BJ (cell line): ENCODE measurements at places on chromosomes 6 and 20. TPM values are rescaled to one million over a fixed set of nuclear protein-coding genes. Genes with fewer than 3 reads are reported as not detected.

Gene SAMD5
- polyA plus RNA-seq, result 3.3 and 6.0 TPM in 2 replicates

Gene ZNF831
- polyA plus RNA-seq, result not detected in 2 replicates

Gene GPR6
- polyA plus RNA-seq, result not detected in 2 replicates

Gene POM121L2
- polyA plus RNA-seq, result not detected in 2 replicates

Gene SAYSD1
- polyA plus RNA-seq, result 9.7 and 11.9 TPM in 2 replicates

Gene WFDC2
- polyA plus RNA-seq, result not detected in 2 replicates

Gene PDE7B
- polyA plus RNA-seq, result 1.7 and 2.7 TPM in 2 replicates

DNA sequence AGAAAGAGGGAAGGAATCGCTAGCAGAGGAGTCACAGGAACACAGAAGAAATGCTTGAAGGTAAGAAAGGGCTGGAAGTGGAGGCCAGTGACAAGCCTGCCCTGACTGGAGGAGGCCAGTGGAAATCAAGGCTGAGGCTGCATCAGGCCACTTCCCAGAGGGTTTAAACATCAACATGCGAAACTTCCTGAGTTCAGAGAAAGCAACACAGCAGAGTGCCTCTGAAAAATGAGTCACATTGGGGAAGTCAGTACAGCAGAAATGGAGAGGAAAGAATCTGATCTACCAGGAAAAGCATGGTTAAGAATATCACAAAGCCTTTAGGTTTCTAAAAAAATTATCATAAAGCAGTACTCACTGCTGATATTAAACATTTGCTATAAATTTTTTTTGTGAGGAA lies 23.3 kb downstream of the NAPB start:
- no peak for DNase-seq

DNA sequence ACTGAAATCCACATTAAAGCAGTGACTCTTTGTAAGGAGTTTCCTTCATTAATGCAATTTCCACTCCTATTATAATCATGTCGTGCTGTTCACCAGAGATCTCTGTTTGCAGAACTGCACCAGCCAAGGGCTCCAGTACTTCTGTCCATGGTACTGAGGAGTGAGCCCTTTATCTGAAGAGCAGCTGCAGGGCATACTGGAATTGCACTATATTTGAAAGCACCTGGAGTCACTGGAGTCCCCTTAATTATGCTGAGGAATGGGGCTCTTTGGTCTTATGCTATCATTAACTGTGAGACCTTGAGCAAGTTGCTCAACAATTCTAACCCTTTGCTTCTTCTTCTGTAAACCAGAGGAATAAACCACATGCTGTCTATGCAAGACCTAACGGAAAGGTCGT lies 61.7 kb upstream of the NUP153 start:
- no peak for DNase-seq

DNA sequence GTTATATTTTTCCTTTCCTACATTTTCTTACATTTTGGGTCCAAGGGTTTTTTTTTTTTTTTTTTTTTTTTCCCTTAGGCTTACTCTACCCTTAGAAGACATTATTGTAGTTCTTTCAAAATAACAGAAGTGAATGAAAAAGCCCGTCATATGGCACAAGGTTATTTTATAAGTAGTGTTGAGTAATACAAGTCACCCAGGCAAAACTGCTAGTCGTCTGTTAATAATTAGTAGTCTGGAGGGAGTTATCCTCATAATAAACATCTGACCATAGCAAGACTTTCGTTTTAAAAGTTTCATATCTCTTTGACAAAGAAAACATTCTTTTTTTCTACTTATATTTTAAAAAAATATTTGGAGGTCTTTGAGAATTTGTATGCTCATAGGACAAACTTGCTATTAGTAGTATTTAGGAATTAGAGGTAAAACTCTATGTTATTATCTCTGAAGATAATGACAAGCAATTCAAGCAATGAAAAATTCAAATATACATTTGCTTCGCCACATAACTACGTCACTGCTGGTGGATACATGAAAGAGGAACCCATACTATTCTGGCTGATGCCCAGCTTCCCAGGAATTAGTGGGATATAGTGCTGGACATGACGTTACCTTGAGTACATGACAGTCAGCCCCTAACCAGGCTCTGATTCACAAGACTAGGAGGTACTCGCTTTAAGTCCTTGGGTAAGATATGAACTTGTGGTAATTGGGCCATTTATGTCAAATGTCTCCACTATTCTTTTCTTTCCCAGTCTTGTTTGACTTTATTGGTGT lies 532.8 kb downstream of the GRIK2 start:
- DNase-seq, result peak; percentile 59

- DNase-seq, result no peak
These were observed 2.2 kb downstream of the TFAP2A start for GRCh38 chr6:10412461-10413261.

DNA sequence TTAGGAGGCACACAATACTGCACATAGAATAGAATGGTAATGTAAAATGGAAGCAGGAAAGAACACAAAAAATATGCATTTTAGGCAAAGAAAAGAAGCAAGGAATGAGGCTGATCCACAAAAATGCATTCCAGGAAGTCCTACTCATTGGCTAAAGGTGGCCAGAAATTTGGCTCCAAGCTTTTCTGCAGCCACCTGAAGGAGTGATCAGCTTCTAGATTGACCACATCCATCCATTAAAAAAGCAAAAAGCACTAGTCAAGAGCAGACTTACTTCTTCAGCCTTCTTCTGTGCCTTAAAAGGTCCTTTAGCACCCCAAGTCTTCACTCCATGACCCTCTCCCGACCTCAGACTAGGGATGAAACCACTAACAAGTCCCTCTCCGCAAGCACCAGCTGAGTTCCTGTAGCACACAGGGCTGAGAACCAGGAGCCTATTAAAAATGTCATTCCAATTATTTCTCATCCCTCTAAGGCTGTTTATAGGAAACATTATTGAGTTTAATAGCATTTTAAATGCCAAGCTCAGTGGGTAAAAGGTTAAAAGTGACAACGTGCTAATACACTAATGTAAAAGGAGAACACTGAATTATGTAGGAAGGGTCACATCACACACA lies 36.5 kb downstream of the TRAM2 start:
- peak; percentile 67 for DNase-seq

DNA sequence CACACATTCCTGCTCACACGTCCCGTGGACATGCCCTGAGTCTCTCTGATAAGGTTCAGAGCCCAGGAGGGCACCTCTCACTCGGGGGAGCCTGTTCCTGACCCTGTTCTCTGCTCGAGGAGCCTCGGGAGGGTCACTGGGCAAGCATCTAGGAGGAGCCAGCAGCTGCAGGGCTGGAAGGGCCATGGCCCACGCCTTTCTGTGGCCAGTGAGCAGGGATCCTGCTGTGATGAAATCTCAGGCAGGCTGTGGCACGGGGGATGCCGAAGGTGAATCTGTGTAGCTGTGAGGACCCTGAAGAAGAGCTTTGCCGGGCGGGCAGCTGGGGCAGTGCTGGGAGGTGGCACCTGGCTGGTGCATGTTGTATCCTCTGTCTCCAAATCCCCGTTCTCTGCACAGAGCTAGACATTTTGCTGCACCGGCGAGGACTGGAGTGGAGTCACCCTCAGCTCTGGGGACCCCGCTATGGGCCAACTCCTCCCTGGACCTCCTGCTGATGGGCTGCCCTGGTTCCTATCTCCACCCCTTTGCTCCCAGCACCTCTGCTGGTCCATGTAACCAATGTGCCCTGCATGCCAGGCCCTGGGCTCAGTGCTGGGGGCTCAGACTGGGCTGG lies 7.1 kb upstream of the NPBWR2 start:
- no peak for DNase-seq

- no peak for DNase-seq
These were observed 163.7 kb upstream of the AKAP12 start for GRCh38 chr6:151075930-151076555.

GRCh38 chr20:40865095-40865494 lies 163.5 kb upstream of the TOP1 start:
- no peak for DNase-seq

DNA sequence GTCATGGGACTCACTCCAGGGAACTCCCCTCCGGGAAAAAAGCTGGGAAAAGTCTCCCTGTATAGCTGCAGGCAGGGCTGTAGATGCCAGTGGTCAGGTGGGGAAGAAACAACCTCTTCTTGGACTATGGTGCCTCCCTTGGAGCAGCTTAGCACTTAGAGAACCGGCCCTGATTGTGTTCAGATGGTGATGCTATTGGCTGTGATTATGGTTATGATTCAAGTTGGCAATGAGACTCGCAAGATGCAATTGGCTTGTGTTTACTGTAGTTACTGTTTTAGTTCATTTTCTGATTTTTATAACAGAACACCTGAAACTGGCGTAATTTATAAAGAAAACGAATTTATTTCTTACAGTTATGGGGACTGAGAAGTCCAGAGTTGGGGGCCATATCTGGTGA lies 314.7 kb upstream of the RNF24 start:
- no peak for DNase-seq

GRCh38 chr6:52976591-52977035 lies 18.5 kb downstream of the GSTA4 start:
- DNase-seq, result no peak

GRCh38 chr6:107118976-107119375 lies 3.7 kb upstream of the BEND3 start:
- no peak for DNase-seq

DNA sequence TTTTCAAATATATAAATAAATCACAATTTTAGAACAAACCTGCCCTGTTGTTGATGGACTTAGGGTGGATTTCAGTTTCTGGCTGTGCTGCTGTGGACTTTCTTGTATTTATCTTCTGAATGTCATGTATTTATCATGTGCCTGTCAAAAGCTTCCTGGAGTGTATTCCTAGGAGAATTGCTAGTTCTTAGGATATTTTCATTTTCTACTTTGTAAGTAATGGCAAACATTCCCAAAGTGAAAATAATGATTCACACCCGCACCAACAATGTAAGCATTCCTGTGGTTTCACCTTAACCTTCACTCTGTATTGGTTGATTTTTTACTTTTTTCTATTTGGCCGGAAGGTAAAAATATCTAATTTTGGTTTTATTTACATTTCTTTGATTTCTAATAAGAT lies 387.8 kb downstream of the SMOC2 start:
- no peak for DNase-seq

GRCh38 chr20:1952737-1953530 lies 40.9 kb downstream of the PDYN start:
- DNase-seq, result no peak

- no peak for DNase-seq
These were observed 1.4 kb downstream of the MTCL3 start for GRCh38 chr6:127517693-127518092.

DNA sequence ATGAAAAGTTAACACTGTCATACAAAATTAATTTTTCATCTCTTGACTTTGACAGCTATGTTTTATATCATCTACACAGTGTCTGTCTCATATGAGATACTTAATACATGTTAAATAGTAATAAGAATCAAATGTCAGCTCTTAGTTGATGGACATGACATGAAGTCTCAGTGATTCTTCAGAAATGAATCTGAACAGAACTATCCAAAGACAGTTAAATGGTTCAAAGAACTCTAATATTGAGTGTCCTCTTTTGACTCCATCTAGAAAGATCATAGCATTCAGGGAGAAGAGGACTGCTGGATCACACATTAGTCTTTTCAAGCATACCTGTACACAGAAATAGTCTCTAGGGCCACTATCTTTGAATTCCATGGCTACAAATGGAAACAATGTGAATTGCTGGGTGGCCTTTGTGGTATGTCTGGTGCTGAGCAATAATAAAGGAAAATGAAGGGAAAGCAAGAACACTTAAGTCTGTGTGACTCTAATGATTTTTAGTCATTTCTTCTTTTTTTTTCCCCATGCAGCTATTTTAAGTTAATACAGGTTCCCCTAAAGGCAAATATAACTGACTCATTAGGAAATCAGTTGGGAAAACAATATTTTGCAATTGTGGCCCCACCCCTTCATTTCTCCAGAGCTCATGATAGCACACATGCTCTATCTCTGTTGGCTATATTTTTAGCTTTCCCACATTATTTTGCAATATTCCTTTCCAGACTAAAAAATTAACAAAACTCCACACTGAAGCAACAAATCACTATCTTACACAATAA lies 367.5 kb downstream of the GRIK2 start:
- DNase-seq, result peak; percentile 98

- no peak for DNase-seq
These were observed 60.0 kb upstream of the ZFAND3 start for GRCh38 chr6:37759221-37760144.

DNA sequence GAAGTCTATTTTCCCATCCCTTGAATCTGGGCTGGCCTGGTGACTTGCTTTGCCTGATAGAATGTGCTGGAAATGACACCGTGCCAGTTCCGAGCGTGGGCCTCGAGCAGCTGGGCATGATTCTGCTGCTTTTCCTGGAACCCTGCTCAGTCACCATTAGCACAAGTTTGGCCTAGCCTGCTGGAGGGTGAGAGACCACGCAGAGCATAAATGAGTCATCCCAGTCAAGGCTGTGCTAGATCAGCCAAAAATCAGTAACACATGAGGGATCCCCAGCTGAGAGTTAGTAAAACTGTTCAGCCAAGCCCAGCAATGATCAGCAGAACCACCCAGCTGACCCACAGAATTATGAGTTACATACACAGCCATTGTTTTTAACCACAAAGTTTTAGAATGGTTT lies 74.8 kb upstream of the TOP1 start:
- DNase-seq, result peak; percentile 9

GRCh38 chr20:57458400-57459160 lies 66.4 kb downstream of the CTCFL start:
- DNase-seq, result no peak

DNA sequence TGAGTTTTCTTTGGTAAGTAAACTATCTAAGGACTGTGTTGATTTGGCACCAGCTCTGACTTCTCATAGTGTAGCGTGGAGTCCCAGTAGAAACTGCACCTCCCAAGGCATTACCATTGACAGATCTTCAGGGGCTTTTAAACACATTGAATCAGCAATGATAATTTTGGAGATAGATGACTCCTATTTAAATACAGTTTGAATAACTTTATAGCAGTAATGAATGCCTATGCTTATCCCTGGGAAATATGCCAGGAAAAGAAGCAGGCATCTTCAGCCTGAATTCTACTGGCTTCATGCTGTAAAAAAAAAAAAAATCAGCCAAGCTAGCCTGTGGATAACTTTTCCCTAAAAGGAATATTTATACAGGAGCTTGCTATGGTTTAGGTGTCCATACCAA lies 895.9 kb downstream of the EYS start:
- DNase-seq, result no peak

- DNase-seq, result no peak
These were observed 2.7 kb upstream of the PAX1 start for GRCh38 chr20:21702553-21703470.

DNA sequence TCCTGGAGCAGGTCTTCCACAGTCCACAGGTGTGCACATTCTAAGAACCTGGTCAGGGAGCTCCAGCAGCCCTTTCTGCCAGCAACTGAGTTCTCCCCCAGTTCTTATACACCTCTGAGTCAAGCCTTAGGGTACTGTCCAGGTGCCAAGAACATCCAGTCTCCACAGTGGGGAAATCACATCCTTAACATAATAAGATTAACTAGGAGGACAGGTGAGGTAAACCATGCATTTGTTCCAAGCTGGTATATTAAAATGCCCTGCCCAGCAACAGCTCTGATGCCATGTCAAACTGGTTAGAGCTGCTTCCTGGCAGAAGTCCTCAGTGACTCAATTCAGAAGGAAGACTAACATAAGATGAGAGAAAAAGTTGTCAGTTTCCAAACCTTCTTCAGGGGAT lies 303.9 kb upstream of the SGK1 start:
- no peak for DNase-seq

- no peak for DNase-seq
These were observed 239.7 kb downstream of the ADGRB3 start for GRCh38 chr6:68874747-68875146.
